Stimulated activated CD8-positive, alpha-beta memory T cell treated with anti-CD3 and anti-CD28 coated beads, Interleukin-7, amount 100 ng/mL, for 1 hour (primary cell): ENCODE measurements at places on chromosomes 11 and 22.

GRCh38 chr22:23251445-23252093 is 71.3 kb downstream of the BCR start:
- DNase-seq, result no peak

- no peak for DNase-seq
These were observed 46.3 kb downstream of the IGLL1 start for GRCh38 chr22:23533771-23534191.

DNA sequence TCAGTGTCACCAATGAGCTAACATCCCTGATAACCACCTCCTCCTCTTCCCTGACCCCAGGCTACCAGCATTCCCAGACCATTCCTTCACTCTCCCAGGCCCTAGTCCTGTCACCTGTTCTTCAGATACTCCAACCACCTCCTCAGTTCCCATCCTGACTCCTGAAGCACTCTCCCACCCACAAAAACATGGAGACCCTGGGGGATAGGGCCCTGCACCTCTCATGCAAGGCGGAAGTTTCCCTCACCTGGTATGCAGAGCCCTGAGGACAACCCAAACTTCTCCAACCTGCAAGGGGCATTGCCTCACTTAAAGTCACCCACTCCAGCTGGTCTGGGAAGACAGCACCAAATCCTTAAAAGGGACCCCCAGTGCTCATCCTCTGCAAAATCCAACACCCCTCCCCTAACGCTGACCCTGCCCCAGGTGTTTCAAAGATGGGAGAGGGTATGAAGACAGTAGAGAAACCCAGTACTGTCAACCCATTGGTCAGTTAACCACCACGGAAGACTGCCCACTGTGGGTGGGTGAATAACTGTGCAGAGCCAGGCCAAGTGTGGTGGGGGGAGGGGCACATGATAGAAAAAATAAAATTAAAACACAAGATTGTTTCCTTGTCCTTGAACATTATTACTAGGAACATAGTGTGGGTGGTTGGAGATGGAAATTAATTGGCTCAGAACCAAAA is 1.4 kb downstream of the TNKS1BP1 start:
- no peak for DNase-seq

- no peak for DNase-seq
These were observed 42.0 kb downstream of the SERPINH1 start for GRCh38 chr11:75603791-75604736.

DNA sequence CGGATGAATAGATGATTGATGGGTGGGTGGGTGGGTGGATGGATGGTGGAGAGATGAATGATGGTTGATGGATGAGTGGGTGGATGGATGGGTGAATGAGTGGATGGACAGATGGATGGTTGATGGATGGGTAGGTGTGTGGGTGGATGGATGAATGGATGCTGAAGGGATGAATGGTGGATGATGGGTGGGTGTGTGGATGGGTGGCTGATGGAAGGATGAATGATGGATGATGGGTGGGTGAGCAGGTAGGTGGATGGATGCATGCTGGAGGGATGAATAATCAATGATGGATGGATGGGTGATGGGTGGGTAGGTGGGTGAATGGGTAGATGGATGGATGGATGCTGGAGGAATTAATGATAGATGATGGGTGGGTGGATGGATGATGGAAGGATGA is 40.5 kb downstream of the ANO1 start:
- no peak for DNase-seq

DNA sequence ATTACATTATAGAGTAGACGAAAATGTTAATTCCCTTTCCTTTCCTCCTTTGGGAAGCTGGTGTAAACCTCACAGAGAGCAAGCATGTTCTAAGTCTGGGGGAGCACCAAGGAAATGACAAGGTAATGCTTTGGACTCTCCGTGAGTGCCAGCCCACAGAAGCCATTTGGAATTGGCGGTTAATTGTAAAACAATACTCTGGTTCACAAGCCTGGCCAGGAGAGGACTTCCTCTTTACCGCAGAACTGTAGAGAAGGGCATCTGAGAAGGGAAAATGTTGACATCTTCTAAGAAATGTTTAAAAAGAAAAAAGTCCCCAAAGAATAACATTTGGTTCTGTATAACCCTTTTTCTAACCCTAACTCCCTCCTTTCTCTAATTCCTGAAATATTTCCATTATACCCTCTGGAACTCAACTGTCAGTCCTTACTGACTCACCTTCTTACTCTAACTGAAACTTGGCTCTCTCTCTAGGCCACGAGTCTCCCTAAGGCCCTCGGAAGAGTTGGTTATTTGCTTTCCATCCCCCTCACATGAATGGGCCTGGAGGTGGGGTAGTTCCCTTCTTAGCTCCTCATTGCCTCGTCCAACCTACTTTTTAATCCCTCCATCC is 379.8 kb downstream of the SOX6 start:
- DNase-seq, result no peak

DNA sequence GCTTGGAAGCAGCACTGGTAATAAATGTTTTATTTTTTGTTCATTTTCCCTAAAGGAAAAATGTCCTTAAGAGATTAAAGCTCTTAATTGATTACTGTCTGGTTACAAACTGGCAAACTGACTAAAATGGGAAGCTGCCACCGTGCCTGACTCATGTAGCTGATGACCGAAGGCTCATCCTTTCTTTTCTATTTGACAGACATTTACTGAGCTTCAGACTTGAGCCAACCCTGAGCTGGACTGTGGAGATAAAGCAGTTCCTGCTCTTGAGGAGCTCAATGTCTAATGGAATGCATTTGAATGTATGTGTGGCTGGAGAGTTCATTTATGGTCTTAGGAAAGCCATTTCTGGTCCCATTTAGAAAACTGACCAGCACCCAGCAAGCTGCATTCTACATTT is 91.3 kb downstream of the RNF169 start:
- no peak for DNase-seq

- DNase-seq, result no peak
These were observed 48.1 kb downstream of the CYTH4 start for GRCh38 chr22:37330200-37331033.

- no peak for DNase-seq
These were observed 587.0 kb downstream of the DLG2 start for GRCh38 chr11:85040166-85040565.

DNA sequence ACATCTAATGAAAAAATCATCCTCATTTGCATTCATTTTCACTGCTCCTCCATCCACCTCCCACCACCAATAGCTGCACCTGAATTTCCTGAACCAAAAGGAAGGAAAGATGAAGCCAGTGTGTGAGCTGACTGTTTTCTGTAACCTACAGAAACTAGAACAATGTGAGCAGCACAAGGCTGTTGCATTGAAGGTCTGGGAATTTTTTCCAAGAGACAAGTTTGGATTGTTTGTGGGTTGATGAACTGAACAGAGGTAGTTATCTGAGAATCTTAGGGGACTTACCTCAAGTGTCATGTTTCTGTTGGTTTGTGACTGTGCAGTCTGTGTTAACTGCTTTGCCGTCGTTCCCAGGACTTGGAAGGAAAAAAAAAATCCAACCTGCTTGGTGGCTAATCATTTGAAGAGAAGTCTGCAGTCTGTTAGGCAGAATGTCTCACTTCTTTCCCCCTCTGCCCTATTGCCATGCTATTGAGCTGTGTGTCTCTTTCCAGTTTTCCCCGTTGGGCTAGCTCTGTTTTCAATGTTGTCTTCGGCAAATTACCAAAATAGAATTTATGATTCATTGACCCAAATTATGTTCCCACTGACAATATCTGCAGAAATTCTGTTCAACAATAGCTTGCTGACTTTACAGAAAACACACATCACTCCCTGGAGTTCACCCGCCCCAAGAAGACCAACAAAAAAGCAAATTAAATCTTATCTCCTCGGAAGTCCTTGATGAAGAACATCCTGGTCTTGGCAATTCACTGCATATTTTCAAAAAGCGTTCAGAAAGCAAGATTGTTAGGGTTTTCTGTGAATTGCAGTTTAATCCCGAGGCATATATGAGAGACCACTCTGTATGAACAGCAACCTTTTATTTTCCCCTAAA is 76.0 kb downstream of the SC5D start:
- DNase-seq, result no peak

DNA sequence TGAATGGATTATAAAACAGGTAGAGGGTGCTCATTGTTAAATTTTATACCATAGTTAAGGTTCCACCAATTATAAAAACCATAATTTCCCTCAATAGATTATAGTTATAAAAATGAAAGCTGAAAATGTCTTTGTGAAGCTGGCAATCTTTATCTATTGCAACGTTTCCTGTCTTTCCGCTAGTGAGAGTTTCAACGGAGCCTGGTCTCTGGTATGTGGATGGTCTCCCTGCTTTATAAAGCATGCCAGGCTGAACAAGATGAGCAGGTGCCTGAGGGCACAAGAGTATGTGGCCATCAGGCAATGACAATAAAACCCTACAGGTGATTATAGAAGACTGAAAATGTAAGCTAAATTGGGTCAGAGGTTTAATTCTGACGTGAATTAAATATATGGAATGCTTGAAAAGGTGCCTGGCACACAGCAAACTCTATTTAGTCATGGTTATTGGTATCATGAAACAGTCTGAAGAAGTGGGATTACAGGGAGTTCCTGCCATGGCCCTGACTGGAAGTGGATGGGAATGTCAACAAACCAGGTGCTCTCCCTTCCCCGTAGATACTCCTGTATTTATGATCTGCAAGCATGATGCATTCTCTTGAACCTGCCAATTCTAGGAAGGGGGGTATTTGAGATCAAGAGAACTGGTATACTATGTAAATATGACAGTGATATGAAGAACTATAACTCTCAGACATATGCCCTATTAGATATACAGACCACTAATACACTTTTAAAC is 115.7 kb downstream of the ENTHD1 start:
- DNase-seq, result no peak

DNA sequence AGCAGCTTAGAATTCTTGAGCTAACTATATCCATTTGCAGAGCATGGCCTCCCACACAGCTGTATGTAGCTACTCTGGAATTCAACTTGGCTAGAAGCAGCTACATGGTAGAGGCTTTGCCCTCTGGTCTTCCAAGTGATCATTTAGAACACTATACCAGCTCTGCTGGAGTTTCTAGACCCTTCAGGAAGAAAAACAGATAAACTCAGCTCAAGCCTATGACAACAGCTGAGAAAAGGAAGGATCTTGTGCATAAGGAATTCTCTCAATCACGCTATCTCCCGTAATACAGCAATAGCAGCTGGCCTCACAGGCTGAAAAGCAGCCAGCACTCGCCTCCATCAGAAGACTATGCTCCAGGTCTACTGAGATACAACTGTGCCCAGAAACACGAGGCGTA is 50.6 kb upstream of the APOA1 start:
- DNase-seq, result no peak

DNA sequence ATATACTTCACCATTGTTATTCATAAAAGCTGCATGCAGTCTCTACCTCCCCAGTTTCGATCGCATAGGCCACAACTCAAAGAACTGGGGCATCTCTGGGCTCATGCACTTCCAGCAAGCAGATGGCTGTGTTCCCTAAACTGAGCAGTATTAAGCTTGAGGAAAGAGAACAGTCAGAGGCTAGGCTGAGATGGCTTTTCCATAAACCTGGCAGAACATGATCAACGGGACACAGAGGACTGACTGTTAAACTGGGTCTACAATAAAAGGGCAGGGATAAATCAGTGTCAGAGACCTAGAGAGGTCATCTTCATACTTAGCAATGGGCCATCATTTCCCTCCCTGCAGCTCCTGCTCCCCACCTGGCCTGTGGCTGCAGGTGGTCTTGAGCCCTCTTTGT is 171.0 kb upstream of the NECTIN1 start:
- DNase-seq, result no peak

DNA sequence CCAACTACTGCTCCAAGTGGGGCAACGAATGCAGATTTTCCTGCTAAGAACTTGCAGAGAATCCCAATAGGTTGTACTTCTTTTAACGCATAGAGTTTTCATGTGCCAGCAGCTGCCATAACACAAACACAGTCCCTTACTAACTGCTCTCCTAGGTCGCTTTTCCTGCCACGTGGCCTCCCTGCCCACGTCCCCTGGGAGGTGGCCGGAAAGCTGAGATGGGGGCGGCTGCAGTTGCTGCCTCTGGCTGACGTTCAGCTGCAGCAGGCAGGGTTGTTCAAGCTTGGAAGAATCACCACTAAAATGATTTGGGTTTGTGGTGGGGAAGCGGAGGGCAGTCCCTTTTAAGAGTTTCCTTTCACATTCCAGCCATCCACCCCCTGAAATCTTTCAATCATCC is 39.3 kb downstream of the ZNF202 start:
- DNase-seq, result no peak

DNA sequence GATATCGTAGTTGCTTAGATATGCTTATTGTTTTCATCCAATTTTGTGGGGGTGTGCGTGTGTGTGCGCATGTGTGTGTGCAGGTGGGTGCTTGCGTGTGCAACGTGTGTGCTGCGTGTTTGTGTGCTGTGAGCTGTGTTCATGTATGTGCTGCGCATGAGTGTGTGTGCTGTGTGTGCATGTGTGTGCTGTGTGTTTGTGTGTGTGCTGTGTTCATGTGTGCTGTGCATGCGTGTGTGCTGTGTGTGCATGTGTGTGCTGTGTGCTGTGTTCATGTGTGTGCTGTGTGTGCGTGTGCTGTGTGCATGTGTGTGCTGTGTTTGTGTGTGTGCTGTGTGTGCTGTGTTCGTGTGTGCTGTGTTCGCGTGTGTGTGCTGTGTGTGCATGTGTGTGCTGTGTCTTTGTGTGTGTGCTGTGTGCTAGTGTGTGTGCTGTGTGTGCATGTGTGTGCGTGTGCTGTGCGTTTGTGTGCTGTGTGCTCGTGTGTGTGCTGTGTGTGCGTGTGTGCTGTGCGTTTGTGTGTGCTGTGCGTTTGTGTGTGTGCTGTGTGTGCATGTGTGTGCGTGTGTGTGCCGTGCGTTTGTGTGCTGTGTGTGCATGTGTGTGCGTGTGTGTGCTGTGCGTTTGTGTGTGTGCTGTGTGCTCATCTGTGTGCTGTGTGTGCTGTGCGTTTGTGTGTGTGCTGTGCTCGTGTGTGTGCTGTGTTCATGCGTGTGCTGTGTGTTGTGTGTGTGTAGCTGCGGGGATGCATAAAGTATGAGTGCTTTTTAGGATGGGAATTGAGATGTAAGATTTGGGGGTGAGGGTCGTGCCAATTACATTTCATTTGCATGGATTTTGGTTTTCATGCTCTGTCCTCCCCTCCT is 7.6 kb downstream of the IGF2 start:
- no peak for DNase-seq

- no peak for DNase-seq
These were observed 8.8 kb upstream of the EMSY start for GRCh38 chr11:76436020-76436419.

GRCh38 chr11:79078999-79079398 is 361.8 kb downstream of the TENM4 start:
- no peak for DNase-seq

DNA sequence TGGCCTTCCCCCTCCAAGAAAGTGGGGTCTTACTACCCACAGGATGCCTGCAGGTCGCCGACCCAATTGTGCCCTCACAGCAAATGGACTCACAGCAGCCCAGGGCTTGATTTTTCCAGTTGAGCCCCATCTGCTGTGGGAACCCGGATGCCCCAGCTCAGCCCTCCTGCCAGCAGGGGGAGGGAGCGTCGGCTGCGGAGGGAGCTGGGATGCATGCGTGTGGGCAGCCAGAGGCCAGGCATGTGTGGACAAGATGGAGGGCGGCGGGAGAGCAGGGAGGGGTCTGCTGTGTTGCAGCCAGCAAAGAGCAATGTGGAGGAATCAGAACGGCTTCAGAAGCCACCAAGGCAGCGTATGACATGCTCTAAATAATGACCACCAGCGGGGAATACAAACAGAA is 41.0 kb upstream of the EIF3D start:
- DNase-seq, result no peak
